ENCODE measurements at places on chromosomes 16 and 17. TPM values are rescaled to one million over a fixed set of nuclear protein-coding genes. Genes with fewer than 3 reads are reported as not detected.

Gene HOXB5
- total RNA-seq: 27.0 TPM

Gene MT1G
- total RNA-seq: 33.6 TPM

Gene EPN2
- total RNA-seq: 45.4 TPM

Gene SLC38A8
- total RNA-seq: not detected

Gene MYH1
- total RNA-seq: not detected

Gene TBX6
- 1.6 TPM for total RNA-seq

Gene TMED6
- 2.6 TPM for total RNA-seq

Gene PIK3R5
- total RNA-seq: 19.1 TPM

Gene CORO6
- total RNA-seq: 5.9 TPM

Gene PRR29
- 4.4 TPM for total RNA-seq

Gene MYH8
- total RNA-seq: 0.28 TPM

Gene CNEP1R1
- total RNA-seq: 19.4 TPM

Gene DNAAF8
- total RNA-seq: 1.8 TPM

Gene TMEM238L
- 0.47 TPM for total RNA-seq

Gene CA7
- total RNA-seq: not detected

Gene KRT222
- total RNA-seq: 6.6 TPM

Gene HSD11B2
- total RNA-seq: 139 TPM

Gene ZNF750
- total RNA-seq: 0.25 TPM

Gene LCAT
- 27.4 TPM for total RNA-seq

Gene DYNC1LI2
- 119 TPM for total RNA-seq

Gene GNGT2
- total RNA-seq: 4.7 TPM

Gene YBX2
- 1.3 TPM for total RNA-seq

Gene POLR3E
- total RNA-seq: 41.4 TPM

Gene MAP2K3
- 44.0 TPM for total RNA-seq

Gene CSH1
- not detected for total RNA-seq

Gene DNAI2
- 0.22 TPM for total RNA-seq

Gene SMPD3
- 0.72 TPM for total RNA-seq

Measured in kidney (tissue), 22 donors.